Fibroblast of skin of left biceps (primary cell): ENCODE measurements at places on chromosomes 6 and 20.
A peak's percentile ranks its signal among the peaks of the same experiment; 100 is the strongest.

GRCh38 chr6:139239064-139239463 lies 52.7 kb downstream of the TXLNB start:
- DNase-seq: no peak

GRCh38 chr6:129146902-129147301 lies 264.0 kb downstream of the LAMA2 start:
- DNase-seq: no peak

DNA sequence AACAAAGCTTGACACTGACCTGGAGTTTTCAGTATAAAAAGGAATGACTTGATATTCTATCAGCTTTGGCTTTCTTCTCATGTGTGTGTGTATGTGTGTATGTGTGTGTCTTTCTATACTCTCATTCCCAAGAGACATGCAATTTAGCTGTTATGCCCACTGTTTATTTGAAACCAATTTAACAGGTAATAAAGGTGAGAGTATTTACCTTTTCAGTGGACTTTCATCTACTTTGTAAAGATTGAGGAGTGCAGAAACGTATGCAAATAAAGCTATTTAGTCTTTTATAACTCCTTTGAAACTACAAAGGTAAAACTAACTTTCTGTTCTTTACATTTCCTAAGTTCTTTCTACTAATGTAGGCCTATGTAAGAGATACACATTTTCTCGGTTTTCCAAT lies 103.5 kb upstream of the HS3ST5 start:
- DNase-seq: no peak

DNA sequence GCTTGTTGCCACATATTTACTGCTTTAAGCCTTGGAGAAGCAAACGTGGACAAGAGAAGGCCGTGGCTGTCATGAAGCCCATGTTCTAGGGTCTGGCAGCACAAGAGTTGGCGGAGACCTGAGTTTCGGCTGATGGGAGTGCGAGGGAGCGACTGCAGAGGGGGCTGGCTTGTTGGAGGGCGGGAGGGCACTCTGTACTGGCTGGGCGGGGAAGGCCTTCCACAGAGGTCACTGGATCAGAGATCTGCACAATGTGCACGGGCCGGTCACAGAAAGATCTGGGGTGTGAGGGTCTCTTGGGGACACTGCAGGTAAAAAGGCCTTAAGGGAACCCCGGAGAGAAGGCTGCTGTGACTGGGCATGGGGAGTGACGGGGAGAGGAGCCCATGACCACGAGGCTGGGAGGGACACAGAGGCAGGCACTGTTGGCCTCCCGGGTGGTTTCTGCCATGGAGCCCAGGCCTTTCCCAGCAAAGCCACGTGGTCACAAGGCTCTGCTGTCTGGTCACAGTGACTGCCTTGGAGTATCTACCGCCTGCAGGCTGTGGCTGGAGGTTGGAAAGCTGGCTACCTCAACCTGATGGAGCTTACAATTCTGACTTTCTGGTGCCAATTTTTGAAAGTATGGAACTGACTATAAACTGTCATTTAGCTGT lies 23.8 kb downstream of the FOXC1 start:
- DNase-seq: no peak

- DNase-seq: no peak
Observed at GRCh38 chr20:49885558-49886332, 29.6 kb downstream of the SPATA2 start.

GRCh38 chr6:139117734-139118133 lies 17.1 kb upstream of the HECA start:
- DNase-seq: no peak

GRCh38 chr6:111280445-111280955 lies 193.2 kb downstream of the SLC16A10 start:
- DNase-seq: no peak

DNA sequence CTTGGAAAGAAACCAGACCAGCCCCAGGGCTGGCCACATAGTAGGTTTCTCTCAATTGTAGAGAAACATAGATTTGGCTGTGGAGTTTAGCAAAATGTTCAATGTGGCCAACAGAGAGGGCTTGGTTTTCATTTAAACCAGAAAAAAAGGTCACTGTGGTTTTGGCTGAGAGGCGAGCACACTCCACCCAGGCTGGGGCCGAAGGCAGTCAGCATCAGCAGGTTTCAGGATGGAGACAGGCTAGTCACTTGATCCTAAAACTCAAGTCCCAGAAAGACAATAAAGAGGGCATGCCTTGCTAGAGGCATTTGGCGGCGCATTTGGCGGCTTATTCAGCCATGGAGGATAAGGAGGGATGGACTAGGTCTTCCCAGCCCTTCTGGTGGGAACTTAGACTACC lies 73.1 kb downstream of the PRND start:
- DNase-seq: no peak

DNA sequence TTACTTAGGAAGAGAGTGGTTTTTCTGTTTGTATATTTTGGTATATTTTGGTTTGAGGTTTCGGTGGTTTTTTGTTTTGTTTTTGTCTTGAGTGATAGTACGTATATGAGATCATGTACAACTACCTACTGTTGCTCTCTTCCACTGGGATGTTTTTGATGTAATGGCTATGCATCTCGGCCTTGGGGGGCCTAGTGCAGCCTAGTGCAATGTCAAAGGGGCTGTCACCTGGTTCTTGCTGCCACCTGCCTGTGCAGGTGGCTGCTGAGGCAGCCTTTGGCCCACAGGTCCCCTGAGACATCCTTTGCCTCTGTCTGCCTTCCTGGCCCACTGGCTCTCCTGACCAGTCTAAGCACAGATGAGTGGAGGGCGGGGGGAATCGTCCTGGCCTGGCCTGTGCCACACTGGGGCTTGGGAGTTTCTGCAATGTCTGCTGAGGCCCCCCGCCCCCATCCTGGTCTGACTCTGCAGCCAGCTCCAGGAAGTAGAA lies 546.6 kb downstream of the CD83 start:
- DNase-seq: no peak

DNA sequence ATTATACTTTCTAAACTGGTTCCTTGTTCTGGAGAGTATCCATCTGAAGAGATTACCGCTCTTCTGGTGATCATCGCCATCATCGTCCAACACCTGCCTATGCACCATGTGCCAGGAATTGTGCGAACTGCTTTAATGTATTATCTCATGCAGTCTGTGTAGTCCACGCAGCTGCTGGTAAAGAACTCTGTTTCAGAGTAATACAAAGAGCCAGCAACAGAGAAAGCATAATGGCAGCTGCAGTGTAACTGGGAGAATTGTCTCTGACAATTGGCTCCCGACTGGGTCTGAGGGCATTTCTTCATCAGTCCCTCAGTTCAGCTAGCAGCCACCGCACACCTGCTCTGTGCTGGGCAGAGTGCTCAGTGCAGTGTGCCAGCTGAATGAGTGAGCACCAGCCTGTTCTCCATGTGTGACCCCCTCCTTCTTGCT lies 383.4 kb downstream of the GRIK2 start:
- no peak for DNase-seq

DNA sequence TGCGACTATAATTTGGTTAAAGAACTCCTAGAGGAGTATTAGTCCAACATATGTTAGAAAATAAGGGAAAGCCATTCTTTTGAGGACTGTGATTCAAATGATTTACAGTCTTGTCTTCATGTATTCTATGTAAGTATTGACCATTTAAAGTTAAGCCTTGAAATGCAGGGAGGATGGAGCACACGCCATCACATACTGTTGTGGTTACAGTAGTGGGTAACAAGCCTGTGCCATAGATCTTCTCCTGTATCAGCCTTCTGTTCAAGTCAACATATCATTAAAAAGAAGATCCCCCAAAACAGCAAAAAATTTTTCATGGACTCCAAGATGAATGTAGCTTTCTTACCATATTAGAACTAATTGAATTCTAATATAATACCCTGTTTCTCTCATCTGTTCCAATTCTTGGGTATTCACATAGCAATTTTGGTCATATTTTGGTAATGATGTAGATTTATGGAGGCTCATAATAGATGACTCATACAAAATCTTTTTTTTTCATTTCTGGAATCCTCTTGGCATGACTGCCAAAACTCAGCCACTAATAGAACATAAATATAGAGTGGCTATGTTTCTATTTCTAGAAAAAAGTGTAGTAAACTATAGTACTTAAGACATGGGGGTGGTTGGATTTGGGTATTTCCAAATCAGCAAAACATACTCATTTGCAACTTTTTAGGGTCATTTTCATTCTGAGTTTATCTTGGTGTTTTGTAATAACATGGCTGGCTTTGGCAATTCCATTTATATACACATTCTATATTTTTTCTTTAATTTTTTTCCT lies 413.5 kb downstream of the BCKDHB start:
- DNase-seq: peak; percentile 87

GRCh38 chr6:119237177-119237715 lies 112.3 kb downstream of the MAN1A1 start:
- DNase-seq: no peak

- no peak for DNase-seq
Observed at GRCh38 chr6:2185466-2185865, 59.9 kb downstream of the GMDS start.
